ENCODE measurements at places on chromosomes 13 and 19.

DNA sequence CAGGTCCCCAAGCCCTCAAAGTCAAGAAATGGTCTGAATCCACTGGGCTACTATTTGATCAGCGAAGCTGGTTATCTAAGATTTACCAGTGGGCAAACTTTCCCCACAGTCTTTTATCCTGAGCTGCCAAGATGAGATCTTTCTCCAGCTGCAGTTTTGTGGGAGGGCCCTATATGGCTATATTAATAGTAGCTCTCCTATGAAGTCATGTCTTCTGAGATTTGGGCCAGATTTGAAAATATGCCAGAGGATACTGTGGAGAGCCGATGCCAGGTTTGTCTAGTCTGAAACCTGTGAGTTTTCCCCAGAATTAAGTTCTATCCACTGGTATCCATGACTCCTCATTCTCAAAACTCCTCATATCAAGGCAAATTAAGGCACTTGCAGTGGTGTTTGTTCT, 173.2 kb downstream of the FLT1 start:
- no peak for DNase-seq

GRCh38 chr13:44140888-44141724, 232.5 kb upstream of the SERP2 start:
- no peak for DNase-seq

DNA sequence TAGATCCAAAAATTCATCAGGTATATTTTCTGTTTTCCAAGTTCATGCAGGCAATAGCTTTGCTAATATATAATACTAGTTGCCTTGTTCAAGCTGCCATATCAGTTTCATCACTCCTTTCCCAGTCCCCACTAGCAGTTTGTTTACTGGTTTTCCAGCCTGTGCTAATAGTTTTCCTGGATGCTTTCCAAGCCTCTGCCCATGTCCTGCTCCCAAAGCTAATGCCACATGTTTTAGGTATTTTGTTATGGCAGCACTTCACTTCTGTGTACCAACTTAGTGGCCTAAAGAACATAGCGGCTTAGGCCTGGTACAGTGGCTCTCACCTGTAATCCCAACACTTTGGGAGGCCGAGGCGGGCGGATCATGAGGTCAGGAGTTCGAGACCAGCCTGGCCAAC, 28.1 kb upstream of the ZNF527 start:
- no peak for DNase-seq

DNA sequence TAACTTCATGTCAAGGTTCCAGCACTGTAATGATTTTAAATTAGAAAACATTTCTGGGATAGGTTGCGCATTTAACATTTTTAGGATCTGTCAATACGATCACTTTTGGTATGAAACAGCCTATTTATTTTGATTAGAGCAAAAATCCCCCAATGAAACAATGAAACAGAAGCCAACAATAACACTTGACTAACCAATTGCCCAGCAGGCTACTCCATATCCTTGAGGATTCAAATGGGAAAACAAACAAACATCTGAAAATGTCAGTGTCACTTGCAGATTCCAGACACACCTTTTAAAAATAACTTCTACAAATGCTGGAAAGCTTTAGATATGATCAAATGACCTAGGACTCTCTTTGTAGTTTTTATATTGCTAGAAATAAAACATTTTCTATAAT, 1412.5 kb upstream of the PRR20A start:
- DNase-seq = no peak

DNA sequence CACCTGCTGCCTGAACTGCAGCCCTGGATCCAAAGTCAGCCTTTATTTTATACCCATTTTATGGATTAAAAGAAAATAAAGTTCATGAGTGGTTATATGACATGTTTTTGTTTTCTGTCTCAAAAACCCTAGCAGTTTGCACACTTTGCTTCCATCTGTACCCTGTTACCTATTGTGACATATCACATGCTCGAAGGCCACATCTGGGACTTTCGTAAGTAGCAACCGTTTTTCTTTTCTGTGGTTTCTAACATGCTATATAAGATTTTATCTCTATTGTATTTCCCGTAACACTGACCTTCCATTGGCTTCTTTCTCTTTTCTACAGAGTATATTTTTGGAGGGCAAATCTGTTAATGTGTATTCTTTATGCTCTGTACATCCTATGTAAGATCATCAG, 1007.2 kb downstream of the PCDH9 start:
- DNase-seq = no peak

DNA sequence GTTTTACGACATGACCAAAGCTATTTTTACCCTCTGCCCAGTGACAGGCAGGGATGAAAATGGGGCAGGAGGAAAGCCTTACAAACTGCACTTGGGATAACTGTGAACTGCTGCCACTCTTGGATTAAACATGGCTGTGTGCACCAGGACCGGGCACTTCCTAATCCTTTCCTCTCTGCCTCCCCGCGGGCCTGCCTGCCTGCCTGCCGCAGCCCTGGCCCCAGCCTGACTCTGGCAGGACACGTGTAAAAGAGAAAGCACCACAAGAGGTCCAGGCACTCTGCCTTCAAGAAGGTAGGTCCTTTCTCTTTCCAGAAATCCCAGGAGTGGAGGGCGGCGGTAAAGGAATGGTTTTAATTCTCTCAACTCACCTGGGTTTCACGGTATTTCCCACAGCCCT, 4.8 kb downstream of the TSHZ3 start:
- DNase-seq = no peak

GRCh38 chr13:114079601-114080536, 52.6 kb downstream of the RASA3 start:
- DNase-seq = no peak

- no peak for DNase-seq
Measured at GRCh38 chr13:25371875-25372283, at the start of gene ATP8A2. TSS of gene ATP8A2 (plus strand) at chr13:25371974. CDS start at chr13:25372213, 239 bp downstream.

Data from stimulated activated CD4-positive, alpha-beta T cell treated with anti-CD3 and anti-CD28 coated beads, TNF-alpha, amount 100 ng/mL, for 48 hours (primary cell).